ENCODE measurements at places on chromosomes 6 and 20.
A peak's percentile ranks its signal among the peaks of the same experiment; 100 is the strongest.

DNA sequence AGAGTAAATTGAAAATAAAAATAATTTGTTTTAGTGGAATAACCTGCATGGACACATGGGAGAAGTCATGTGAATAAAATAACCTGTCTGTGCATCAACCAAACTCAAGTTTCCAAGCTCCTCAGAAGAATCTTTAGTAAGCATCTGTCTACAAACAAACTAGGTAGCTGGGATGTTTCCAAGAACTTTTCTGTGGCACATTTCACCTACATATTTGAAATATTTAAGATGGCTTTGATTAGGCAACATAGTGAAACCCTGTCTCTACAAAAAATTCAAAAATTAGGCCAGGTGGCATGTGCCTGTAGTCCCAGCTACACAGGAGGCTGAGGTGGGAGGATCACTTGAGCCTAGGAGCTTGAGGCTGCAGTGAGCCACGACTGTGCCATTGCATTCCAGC is 168.2 kb downstream of the DST start:
- DNase-seq, result no peak

- no peak for DNase-seq
Measured at GRCh38 chr6:5659467-5659866, 347.3 kb downstream of the NRN1 start.

DNA sequence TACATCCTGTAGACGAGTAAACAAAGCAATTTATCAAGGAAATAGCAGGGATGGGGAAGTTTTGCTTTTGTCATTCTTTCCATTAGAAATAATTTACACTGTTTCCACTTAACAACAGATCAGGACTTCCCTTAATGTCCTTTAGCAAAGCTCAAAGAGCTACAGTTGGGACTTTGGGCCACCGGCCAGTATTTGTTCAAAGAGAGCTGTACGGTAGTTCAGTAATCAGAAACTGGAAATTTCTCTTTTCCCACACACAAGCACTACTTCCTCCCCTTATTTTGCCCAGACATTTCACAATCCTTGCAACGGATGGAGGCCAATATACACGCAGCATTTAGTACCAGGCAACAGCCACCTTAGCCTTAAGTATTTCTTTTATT is 12.1 kb upstream of the HINT3 start:
- no peak for DNase-seq

GRCh38 chr20:60211618-60212463 is 253.6 kb downstream of the CDH26 start:
- DNase-seq, result no peak

GRCh38 chr6:19050765-19051164 is 663.6 kb downstream of the RNF144B start:
- DNase-seq, result no peak

GRCh38 chr6:111737065-111737521 is 131.4 kb upstream of the TRAF3IP2 start:
- peak; percentile 18 for DNase-seq

DNA sequence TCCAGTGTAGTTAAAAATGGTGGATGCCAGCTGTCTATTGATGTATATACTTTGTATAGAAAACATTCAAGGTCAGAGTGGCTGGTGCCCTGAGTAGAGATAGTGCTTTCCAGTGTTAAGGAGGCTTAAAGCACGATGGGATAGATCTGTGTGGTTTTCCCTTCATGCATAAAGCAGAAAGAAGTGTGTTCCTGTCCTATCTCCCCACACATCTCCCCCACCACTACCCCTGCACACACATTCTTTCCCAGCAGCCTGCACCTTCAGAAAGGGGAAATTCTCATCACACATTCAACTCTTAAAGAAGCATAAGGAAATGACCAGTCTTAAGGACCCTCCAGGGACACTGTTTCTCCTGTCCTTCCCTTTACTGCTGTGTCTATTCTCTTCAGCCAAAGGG is 221.7 kb upstream of the TAB2 start:
- no peak for DNase-seq

DNA sequence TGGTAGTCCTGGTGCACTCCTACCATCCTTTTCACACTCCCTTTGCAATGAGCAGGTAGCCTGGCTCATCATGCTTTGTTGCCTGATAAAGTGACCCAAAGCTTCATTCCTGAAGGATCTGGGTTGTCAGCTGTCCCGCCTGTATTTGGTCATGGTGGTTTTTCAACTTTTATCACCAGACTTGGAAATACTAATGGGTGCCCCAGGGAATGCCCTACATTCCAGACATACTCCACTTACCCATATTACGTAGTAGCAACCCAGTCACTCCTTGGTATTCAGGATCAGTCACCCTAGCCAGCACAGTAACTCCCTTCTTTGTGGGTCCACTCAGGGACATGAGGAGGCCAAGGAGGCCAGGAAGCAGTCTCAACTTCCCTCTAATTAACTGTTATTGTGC is 199.2 kb downstream of the MAFB start:
- peak; percentile 22 for DNase-seq

DNA sequence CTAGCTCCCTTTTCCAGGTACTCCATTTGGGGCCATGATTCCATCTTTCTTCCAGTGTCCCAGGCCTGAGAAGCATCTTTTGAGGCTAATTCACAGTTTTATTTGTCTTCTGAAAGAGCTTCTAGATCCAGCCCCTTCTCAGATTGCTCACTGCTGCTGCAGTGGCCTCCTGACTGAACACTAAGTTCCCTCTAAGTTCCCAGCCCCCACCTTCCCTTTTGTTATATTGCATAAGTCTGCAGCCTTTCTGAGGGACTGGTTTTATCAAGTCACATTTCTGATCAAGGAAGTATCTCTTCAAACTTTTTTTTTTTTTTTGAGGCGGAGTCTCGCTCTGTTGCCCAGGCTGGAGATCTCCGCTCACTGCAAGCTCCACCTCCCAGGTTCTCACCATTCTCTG is 10.7 kb downstream of the MAPRE1 start:
- DNase-seq, result no peak
